ENCODE measurements at places on chromosomes 13 and 19.

DNA sequence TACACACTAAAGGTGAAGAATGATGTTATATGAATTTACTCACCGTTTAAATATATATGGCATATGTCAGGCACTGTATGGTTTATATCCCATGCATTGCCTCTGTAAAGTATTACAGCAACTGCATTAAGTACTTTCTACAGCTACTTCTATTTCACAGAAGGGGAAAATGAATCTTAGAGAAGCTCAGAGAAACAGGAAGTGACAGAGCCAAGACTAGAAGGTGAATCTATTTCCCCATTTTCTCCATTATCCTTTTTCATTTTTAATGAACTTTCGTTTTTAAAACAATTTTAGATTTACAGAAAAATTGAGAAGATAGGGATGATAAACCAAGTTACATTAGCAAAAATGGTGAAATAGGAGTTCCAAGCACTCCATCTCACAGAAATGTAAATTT lies 863.3 kb downstream of the UQCRFS1 start:
- no peak for DNase-seq

DNA sequence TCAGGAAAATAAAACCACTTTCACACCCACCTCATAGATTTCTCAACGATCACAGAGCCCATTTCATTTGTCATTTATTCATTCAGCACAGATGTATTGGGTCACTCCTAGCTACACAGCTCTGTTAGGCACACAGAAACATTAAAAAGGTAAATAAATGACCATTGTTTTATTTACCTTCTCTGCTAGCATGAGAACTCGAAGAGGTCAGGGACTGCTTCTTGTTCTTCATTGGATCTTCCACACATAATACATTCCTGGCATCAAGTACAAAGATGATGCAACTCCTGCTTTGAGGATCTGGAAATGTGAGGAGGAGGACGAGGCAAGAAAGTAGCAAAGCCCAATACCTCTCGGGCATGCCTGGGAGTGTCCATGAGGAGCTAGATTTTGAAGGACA lies 168.1 kb downstream of the RBM26 start:
- DNase-seq, result no peak

DNA sequence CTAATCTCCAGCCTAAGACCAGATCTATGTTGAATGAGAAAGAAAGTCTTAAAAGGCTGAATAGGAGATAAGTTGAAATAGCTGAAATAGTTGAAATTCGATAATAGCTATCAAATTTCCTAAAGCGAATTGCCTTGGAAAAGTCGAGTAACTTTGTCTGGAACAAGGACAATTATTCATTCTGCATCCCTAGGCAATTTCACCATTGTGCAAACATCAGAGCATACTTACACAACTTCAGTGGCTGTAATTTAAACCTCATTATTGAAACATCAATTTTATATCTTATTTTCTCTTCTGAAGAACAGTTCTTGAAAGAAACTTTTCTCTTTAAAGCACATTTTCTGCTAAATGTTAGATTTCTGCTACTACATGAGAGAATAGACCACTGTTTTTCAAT lies 13.6 kb downstream of the TNFSF13B start:
- DNase-seq, result peak; percentile 58

GRCh38 chr13:28637714-28638355 lies 21.1 kb upstream of the POMP start:
- DNase-seq, result no peak

- DNase-seq, result peak; percentile 7
These were observed 8.3 kb downstream of the ZNF135 start for GRCh38 chr19:58067240-58067912.

- no peak for DNase-seq
These were observed 10.4 kb downstream of the EPS8L1 start for GRCh38 chr19:55085923-55086715.

DNA sequence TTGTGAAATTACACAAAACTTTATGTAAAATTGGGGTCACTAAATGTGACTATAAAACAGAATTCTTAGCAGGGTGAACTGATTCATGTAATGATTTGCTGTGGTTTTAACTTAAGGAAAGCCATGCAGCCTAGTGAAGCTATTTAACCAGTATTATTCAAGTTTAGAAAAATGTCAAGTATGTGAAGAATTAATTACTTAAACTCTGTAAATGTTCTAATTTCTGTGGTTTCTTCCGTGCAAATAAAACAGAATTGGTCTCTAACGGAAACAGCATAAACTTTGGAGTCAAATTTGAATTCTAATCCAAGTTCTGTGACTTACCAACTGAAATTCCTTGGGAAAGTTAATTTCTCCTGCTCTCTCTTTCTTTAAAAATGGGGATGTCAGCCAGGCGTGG lies 13.3 kb downstream of the CDC16 start:
- no peak for DNase-seq

DNA sequence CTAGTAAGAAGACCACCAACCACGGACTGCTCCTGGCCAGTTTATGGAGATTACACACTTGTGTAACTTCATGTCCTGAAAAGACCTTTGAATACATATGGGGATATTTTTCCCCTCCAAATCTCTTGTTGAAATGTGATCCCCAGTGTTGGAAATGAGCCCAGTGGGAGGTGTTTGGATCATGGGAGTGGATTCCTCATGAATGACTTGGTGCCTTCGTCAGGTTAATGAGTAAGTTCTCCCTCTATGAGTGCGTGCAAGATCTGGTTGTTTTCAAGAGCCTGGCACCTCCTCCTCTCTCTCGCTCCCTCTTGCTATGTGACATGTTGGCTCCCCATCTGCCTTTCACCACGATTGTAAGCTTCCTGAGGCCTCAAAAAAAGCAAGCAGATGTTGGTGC lies 769.0 kb upstream of the SLITRK1 start:
- peak; percentile 80 for DNase-seq

DNA sequence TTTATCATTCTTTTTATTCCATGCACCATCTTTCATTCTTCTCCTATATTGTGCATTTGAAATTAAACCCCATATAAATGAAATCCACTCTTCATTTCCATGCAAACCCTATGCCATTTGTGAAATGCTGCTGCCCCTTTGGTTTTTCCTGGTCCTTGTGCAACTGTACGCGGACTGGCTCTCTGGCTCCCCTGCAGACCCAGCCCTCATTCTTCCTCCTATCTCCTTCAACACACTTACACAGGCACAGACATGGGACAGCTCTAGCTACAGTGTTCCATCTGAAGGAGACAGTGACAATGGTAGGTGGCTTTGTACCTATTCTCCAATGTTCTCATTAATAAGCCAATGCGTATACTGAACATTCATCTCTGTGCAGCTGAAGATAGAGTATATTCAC lies 81.6 kb downstream of the ESD start:
- no peak for DNase-seq

Data from fibroblast of lung (primary cell).